ENCODE measurements at places on chromosomes 16 and 17.
A peak's percentile ranks its signal among the peaks of the same experiment; 100 is the strongest.

- DNase-seq: no peak
Observed at GRCh38 chr16:78179666-78180065, 80.2 kb downstream of the WWOX start.

GRCh38 chr16:86951831-86952598, 365.2 kb downstream of the C16orf95 start:
- DNase-seq: peak; percentile 81

- DNase-seq: no peak
Observed at GRCh38 chr17:73492821-73493814, 151.1 kb downstream of the SDK2 start.

DNA sequence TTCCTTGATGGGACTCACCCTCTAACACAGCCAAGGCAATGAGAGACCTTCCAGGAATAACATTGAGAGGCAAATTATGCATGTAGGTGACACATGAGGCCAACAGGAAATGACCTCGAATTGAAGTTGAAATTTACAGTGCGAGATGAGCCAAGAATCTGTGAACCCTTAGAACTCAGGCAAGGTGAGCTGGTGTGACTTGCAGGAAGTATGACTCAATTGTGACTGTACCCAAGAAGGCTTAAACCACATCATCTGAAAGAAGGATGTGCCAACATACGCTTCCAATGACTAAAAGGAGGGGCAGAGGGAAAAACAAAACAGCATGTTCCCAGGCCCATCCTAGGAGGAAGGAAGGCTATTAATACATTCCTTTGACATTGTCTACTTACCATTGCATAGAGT, 44.8 kb downstream of the PITPNC1 start:
- DNase-seq: peak; percentile 89

DNA sequence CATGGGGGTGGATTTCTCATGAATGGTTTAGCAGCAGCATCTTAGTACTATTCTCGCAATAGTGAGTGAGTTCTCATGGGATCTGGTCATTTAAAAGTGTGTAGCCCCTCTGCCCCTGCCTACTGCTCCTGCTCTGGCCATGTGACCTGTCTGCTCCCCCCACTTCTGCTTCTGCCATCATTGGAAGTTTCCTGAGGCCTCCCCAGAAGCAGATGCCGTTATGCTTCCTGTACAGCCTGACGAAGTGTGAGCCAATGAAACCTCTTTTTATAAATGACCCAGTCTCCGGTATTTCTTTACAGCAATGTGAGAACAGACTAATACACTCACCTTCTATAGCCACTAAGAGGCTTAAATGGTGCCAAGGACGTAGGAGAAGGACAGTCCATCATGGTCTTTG, 51.5 kb downstream of the NOL11 start:
- DNase-seq: no peak

DNA sequence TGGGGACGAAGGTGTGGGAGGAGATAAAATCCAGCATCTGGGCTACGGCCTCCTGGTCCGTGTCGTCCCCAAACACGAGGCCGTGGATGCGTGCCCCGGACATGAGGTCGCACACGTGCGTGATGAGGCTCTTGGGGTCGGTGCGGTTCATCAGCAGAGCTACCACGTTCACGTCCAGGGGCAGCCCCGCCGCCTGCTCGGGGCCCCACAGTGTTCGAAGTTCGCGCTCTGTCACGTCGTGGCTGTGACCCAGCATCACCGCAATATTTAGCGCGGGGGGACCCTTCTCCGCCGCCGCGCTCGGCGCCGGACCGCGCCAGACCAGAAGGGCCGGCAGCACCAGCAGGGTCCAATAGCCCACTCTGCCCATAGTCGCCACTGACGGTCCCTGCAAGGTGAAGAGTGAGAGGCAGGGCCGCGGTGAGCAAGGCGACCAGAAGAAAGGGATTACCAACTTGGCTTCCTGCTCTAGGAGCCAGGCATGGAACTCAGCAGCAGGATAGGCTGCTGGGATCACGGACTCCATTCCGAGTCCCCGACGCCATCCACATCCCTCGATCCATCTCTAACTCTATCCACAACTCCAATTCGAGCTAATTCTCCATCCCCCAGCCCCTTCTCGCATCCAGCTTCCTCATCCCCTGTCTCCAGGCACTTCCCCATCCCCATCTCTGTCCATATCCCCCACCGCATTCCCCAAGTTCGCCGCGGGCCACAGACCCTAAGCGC, 2.0 kb downstream of the GRIN2A start:
- no peak for DNase-seq

- peak; percentile 79 for DNase-seq
Observed at GRCh38 chr17:43701318-43701743, 39.6 kb upstream of the MEOX1 start.

GRCh38 chr17:8121681-8122421, 2.1 kb downstream of the HES7 start:
- DNase-seq: no peak

DNA sequence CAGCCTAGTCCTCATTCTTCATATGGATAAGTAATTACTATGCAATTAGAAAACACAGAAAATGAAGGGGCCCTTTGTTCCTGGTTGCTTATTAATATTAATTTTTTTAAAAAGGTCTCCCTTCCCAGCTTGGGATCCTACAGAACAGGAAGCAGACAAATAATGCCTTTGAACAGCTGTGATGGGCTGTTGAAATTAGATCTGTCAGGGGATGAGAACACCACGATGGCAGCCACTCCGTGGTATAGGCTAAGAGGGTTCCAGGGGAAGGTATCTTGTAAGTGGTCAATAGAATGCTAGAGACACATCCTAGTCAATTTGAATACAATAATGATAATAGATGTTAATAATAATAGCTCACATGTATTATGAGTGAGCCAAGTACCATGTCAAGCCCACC, 83.1 kb downstream of the CCDC182 start:
- no peak for DNase-seq

GRCh38 chr16:81933361-81933760, 77.9 kb downstream of the SDR42E1 start:
- DNase-seq: no peak

- DNase-seq: no peak
Observed at GRCh38 chr17:60356940-60357339, 35.0 kb downstream of the USP32 start.

GRCh38 chr17:58913552-58913951, 157.9 kb downstream of the PPM1E start:
- DNase-seq: no peak

GRCh38 chr16:85995541-85996423, 96.8 kb downstream of the IRF8 start:
- no peak for DNase-seq

DNA sequence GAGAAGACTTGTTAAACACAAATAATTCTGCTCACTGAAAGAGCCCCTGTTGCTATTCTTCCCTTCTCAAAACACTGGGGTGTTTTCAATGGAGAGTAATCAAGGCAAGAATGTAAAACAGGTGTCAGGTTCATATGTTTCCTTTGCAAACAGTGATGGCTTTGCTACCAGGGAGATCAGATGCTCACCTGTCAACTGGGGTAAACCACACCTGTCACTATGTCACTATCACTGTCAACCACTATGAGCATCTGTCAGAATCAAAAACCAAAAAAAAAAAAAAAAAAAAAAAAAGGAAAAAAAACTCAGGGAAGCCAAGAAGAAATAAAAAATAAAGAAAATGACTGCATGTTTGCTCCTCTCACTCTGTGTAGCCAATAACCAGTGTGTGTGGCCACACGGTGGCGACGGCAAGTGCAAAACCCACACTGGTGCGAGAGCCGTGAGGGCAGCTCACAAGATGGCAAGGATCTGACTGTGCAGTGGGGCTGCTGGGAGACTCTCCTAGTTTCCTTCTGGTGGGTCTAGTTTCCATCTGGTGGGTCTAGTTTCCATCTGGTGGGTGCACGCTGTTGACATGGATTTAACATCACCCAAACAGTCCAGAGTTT, 22.7 kb downstream of the USP22 start:
- no peak for DNase-seq

DNA sequence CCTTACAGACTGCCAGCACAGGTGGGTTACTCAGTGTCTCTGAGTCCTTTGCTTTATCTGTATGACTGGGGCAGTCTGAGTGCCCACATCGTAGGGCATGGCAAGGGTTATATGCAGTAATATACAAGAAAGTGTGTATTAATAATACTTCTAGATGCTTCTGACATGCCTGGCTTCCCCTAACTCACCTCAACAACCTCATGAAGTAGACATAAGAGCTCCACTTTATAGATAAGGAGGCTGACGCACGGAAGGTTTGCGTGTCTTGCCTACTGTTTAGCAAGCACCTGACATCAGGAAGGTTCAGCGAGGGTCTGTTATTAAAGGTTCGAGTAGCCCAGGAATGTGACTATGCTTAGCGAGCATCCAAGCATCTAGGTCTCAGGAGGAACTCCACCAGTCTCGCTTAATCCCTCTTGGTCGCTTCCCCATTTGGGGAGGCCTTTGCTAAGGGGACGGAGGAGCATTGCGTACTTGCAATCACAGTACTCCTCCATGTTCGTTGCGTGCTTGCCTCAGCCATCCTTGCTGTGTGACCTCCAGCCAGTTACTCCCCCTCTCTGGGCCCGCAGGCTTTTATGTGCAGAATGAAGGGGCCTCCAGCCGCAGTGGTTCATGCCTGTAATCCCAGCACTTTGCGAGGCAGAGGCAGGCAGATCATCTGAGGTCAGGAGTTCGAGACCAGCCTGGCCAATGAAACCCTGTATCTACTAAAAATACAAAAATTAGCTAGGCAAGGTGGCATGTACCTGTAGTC, 1.6 kb downstream of the KCNG4 start:
- DNase-seq: no peak

- no peak for DNase-seq
Observed at GRCh38 chr16:5841974-5842373, 744.4 kb upstream of the EEF2KMT start.

GRCh38 chr16:27432558-27432957, 30.6 kb downstream of the IL21R start:
- DNase-seq: peak; percentile 47

GRCh38 chr17:41917679-41918313, 955 bp downstream of the ACLY start:
- no peak for DNase-seq

- no peak for DNase-seq
Observed at GRCh38 chr16:787321-787966, 737 bp downstream of the RPUSD1 start.

DNA sequence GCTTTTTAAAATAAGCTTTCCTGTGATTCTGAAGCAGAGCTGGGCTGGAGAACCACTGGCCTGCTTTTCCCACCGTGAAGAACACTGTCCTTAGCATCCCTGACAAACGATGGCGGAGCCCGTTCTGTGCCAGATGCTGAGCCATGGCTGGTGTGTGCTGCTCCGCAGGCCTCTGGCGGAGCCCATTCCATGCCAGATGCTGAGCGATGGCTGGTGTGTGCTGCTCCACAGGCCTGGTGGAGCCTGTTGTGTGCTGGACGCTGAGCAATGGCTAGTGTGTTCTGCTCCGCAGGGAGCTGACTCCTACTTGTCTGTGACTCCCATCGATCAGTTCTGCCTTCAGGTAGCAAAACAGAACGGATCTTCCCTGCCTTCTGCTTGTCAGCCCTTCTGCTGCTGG, 4.3 kb downstream of the ENDOV start:
- DNase-seq: no peak

All from H54 (cell line).